ENCODE measurements at places on chromosomes 16 and 17. TPM values are rescaled to one million over a fixed set of nuclear protein-coding genes. Genes with fewer than 3 reads are reported as not detected.

MGAT5B gene
- 0.56 TPM for total RNA-seq

NOS2 gene
- total RNA-seq: under 0.01 TPM

PLD6 gene
- 1.1 TPM for total RNA-seq

ADORA2B gene
- total RNA-seq: 5.2 TPM

KRT24 gene
- not detected for total RNA-seq

ANKRD40CL gene
- total RNA-seq: not detected

NTN1 gene
- total RNA-seq: under 0.01 TPM

FBXL16 gene
- total RNA-seq: 0.56 TPM

KRT39 gene
- not detected for total RNA-seq

MT3 gene
- total RNA-seq: not detected

TSPOAP1 gene
- 0.90 TPM for total RNA-seq

KRT31 gene
- not detected for total RNA-seq

CACNA1G gene
- total RNA-seq: under 0.01 TPM

SSTR5 gene
- total RNA-seq: not detected

AGRP gene
- not detected for total RNA-seq

TEKT1 gene
- not detected for total RNA-seq

TMEM132E gene
- total RNA-seq: not detected
